ENCODE measurements at places on chromosomes 7 and 10.

- DNase-seq = no peak
These were observed 228.0 kb upstream of the MAGI2 start for GRCh38 chr7:79681454-79681853.

GRCh38 chr10:52226197-52226847 lies 87.8 kb upstream of the DKK1 start:
- no peak for DNase-seq

DNA sequence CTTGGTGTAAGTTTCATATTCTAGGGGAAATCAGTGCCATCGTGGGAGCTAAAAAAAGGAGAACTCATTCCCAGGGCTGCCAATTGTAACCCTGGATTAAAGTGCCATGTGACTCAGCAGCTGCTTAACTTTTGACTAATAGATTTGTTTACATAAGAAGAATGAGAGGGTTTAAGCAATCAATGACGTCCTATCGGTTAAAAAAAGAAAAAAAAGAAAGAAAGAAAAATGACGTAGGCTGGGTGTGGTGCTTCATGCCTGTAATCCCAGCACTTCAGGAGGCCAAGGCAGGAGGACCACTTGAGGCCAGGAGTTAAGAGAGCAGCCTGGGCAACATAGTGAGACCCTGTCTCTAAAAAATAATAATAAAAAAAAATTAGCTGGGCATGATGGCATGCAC lies 116.2 kb upstream of the AFAP1L2 start:
- DNase-seq = no peak

DNA sequence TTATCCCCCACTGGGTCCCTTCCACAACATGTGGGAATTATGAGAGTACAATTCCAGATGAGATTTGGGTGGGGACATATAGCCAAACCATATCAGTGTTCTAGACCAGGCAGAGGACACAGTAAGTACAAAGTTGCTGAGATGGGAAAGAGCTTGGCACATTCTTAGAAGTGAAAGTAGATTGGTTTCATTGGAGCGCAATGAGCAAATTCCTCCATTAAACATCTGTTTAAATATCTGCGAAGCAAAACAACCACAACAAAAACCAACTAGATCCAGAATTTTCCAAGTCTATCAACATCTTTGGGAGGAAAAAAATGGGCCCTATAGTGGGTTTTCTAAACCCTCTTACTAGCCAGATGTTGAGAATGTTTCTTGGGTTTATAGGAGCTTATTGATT lies 80.0 kb upstream of the STEAP1B start:
- DNase-seq = no peak

- DNase-seq = no peak
These were observed 26.6 kb downstream of the LCOR start for GRCh38 chr10:96858706-96859050.

- DNase-seq = no peak
These were observed 578.6 kb upstream of the GALNT17 start for GRCh38 chr7:70553364-70553763.

DNA sequence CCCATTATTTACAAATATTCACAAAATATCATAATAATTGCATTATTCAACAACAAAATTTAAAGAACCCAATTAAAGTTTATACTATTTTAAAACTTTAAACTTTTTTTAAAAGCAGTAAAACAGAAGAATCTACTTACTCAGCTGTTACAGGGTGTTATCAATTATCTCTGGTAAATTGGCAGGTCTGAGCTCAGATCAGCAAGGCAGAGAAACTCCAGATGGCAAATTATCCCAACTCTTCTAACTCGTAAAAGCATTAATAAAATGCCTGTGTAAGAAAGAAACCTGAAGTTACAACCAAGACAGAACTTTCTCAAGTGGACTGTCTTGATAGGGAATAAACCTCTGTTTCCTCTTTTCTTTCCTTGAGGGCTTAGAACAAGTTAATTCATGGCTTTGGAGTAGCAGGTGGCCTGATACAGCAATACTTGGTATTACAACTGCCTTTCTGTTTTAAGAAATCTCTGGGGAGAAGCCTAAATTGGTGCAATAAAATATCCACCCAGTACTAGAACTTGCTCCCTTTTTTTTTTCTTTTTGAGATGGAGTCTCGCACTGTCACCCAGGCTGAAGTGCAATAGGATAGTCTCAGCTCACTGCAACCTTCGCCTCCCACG lies 275.3 kb upstream of the MKLN1 start:
- DNase-seq = no peak

- no peak for DNase-seq
These were observed 146.4 kb upstream of the LYZL2 start for GRCh38 chr10:30775779-30776591.

DNA sequence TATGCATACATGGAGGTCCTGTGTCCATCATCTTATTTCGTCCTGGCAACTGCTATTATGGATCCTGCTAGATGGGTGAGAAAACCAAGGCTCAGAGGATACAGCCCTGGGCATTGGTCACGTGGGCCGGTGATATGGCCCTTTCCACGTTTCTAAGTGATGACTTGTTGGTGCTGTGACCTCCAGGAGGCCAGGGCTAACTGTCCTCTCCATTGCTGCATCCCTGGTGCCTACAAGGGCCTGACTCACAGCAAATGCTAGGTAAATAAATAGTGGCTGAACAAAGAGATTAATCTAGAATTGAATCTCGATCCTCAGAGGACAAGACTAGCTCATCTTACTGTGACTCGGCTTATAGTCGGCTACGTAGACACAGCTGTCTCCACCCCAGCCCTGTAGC lies 78.6 kb downstream of the FAM53B start:
- no peak for DNase-seq

DNA sequence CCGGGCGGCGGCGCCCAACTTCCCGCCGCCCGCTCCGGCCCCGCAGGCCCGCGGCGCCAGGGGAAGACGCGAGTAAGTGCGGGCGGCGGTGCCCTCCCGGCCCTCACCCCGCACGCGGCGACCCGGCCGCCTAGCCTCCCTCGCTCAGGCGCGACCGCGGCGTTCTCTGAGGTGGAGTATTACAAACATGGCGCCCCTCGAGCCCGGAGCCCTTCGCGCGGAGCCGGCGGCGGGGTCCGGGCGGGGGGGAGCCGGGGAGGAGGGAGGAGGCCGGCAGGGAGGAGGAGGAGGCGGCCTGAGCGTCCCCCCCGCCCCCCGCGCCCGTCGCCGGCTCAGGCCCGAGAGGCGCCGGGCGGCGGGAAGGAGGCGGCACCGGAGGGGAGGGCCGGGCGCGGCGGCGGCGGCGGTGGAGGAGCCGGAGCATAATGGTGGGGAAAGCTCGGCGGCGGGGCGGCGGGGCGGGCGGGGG lies at the start of gene ZMYND11:
ZMYND11 (plus strand) TSS at position 324 of the 469 bp plus-strand sequence. CDS start 44,558 bp downstream, outside the sequence.
- DNase-seq = no peak

- no peak for DNase-seq
These were observed 32.3 kb downstream of the CHAT start for GRCh38 chr10:49645871-49646870.

GRCh38 chr10:3588816-3589215 lies 196.2 kb downstream of the KLF6 start:
- no peak for DNase-seq

- DNase-seq = no peak
These were observed 1222.6 kb upstream of the LRRN3 start for GRCh38 chr7:109868215-109868860.

- no peak for DNase-seq
These were observed 120.0 kb downstream of the PDE1C start for GRCh38 chr7:31950091-31950755.

DNA sequence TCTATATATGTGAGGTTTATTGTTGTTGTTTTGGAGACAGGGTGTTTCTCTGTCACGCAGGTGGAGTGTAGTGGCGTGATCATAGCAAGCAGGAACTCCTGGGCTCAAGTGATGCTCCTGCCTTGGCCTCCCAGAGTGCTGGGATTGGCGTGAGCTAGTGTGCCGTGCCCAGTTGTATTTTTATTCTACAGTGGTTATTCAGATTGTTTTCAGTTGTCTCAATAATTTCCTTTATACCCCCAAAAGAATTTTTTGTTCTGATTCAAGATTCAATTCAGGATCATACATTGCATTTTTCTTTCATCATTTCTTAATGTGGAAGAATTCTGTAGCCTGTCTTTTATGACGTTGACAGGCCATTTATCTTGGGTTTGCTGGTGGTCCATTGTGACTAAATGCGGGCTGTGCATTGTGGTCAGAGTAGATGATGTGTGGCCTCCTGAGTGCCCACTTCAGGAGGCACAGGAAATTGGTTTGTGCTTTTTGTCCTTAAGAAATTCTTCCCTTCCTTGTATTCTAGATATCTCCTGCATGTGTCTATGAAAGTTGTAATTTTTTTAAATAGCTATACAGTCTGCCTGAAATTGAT lies 22.9 kb downstream of the RBM33 start:
- DNase-seq = no peak

DNA sequence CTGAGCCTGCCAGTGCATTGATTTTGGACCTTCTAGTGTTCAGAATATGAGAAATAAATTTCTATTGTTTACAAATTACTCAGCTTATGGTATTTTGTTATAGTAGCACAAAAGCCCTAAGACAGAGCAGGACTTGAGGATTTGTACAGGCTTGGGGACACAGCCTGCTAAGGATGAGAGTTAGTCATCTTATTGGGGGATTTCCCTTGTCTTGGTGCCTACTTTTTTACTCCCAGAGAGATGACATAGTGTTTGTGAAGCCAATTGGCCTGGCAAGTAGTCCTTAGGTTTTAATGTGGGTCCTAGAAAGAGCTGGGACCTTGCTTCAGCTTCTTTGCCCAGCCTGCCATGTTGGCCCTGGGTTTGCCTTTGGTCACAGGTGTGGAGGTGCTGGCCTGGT lies 364.0 kb downstream of the REEP3 start:
- DNase-seq = no peak

DNA sequence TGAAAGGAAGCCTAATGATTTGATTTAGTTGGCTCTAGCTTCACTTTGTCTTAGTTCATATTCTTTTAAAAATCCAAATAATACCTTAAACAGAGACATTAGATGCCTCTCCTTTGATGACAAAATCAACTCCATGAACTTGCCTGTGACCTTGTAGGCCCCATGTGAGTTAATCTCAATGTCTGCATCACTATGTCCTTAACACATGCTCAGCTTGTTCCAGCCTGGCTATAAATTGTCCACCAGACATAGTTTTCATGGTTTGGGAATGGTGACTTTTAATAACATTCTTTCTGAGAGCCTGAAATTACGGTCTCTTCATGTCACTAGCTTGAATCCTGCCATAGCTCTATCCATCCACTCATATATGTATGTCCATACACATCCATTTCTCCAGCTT lies 656.3 kb upstream of the IGFBP3 start:
- DNase-seq = no peak

DNA sequence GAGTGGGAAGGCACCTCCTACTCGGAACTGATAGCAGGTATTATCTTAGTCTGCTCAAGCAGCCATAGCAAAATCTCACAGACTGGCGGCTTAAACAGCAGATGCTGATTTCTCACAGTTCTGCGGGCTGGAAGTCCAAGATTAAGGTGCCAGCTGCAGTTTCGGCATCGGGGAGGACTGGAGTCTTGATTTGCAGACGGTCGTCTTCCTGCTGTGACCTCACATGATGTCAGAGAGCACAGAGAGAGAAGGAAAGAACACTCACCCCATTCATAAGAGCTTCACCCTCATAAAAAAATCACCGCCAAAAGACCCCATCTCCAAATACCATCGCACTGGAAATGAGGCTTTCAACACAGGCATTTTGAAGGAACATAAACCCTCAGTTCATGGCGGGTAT lies 216.5 kb upstream of the PITRM1 start:
- DNase-seq = no peak

- DNase-seq = no peak
These were observed 241.6 kb downstream of the CAMK1D start for GRCh38 chr10:12590675-12591659.

DNA sequence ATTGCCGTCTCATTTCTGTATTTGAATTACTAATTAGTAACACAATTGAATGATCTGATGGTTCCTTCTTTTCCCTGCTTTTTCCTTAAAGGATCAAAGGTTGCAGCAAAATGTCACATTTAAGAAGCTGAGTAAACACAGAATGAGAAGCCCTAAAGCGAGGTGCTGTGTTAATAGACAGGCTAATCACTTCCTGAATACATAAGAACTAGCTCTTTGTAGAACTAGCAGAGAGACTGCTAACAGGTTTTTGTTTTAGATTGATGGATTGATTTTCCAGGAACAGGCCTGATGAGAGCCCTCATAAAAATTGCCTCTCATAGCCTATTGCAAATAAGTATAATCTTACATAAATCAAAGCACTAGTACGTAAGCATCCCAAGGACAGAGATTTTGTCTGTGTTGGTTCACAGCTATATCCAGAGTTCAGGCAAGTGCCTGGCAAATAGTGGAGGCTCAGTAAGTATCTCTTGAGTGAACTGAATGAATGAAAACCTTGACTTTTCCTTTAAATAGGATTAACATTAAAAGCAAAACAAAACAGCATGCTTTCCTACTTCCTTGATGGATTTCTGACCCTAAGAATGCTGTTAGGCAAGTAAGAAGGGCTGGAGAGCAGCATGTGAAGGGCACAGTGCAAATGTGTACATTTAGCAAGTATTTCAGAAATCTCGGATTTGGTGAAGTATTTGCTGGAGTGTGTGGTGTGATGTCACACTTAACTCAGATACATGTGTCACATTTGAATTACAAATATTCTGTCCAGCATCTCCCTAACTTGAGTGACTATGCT lies 3.3 kb downstream of the TMEM229A start:
- DNase-seq = no peak

DNA sequence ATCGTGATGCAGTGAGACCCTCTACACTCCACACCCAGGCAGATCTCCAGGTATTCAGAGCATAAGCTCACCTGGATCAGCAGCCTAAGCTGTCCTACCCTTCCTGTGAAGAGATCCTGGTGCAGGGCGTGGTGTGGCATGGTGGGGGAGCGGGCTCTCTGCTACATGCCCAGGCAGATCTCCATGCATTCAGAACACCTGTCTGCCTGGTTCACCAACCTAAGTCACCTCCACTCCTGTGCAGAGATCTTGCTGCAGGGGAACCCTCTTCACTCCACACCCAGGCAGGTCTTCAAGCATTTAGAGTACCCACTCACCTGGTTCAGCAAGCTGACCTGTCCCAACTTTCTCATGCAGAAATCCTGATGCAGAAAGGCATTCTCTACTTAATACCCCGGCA lies 394.4 kb upstream of the SEMA3A start:
- DNase-seq = no peak

DNA sequence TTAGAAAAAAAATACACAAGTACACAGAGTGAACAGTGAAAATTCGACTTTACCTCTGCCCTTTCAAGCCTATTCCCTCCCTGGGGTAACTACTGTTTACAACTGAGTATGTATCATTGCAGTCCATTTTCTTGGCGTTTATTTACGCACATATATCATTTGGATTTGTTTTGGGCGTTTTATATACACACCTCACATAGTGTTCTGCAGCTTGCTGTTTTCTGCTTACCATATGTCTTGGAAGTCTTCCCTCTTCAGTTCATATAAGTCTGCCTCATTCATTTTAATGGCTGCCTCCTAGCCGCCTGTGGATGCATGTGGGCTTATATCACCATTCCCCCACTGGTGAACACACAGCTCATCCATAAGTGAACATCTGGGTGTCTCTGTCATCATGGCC lies 41.6 kb upstream of the COL13A1 start:
- DNase-seq = no peak

GRCh38 chr10:70331486-70332268 lies 47.9 kb upstream of the NPFFR1 start:
- DNase-seq = no peak

GRCh38 chr10:108586424-108586823 lies 1336.9 kb downstream of the XPNPEP1 start:
- no peak for DNase-seq

- no peak for DNase-seq
These were observed 177.0 kb downstream of the AUTS2 start for GRCh38 chr7:69775231-69775771.
